ENCODE measurements at places on chromosomes 2 and 18.

- no peak for DNase-seq
These were observed 4.3 kb downstream of the SMYD5 start for GRCh38 chr2:73218298-73218697.

DNA sequence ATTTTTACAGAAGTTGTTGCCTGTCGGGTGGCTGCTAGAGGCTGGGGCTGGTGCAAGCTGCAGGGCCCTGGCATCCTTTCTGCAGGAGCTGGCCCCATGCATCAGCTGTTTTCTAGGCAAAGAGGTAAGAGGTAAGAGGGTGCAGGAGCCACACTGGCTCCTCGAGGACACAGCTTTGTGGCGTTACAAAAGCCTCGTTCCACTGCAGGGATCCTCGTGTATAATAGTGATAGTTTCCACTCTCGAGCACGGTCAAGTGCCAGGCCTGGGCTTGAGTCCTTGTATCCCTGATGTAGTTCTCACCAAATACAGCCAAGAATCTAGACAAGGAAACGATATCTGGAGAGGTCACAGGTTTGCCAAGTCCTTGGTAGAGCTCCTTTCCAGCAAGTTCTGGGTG, 33.2 kb upstream of the FHOD3 start:
- no peak for DNase-seq

DNA sequence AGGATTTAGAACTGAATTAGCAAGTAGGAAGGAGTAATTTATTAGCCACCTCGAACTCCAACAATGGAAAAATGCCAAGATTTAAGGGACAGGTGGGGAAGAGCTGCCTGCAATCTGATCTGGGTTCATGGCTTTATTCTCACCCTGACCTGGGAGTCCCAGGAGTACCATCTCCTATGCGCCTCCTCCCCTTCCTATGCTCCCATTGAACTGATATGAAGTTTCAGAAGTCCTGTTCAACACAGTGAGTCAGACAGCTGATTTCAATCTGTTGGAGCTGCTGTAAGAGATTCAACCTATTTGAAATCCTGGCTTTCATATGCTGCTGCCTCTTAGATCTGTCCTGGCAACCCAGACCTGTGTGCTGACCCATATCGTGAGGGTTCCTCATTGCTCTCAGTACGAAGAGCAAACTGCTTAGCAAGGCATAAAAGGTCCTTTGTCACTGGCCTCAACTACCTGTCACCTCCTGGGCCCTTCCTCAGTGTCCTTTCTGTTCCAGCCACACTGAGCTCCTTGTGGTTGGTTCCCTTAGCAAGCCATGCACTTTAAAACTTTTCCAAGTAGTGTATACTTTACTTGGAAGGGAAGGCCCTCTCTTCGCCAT, 15.9 kb upstream of the CD28 start:
- no peak for DNase-seq

DNA sequence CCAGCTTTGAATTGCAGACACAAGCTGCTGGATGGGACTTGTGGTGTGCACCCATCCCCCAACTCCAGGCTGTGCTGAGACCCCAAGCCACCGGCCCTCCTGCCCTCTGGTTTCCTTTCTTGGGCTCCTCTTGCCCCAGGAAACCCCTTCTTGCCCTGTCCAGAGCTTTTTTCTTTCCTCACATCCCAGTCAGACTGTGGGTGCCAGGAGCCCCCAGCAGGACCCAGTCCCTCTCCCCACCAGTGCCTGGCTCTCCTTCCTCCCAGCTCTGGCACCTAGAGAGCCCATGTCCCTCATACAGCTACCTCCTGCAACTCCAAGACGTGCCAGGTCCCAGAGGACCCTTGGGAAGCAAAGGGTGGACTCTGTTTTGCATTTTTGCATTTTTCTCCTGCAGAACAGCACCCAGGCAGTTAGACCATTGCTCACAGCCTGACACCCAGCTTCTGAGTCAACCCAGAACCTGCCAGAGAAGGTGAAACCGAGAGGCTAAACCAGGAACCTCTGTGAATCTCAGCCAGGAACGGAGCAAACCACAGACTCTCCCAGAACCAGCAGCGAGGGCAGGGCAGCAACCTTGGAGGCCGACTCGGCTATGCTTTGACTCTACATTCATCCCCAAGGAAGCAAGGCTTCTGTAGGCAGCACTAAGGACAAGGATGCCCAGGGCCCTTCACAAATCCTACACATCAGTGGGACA, 221.1 kb downstream of the ANAPC1 start:
- DNase-seq, result no peak

DNA sequence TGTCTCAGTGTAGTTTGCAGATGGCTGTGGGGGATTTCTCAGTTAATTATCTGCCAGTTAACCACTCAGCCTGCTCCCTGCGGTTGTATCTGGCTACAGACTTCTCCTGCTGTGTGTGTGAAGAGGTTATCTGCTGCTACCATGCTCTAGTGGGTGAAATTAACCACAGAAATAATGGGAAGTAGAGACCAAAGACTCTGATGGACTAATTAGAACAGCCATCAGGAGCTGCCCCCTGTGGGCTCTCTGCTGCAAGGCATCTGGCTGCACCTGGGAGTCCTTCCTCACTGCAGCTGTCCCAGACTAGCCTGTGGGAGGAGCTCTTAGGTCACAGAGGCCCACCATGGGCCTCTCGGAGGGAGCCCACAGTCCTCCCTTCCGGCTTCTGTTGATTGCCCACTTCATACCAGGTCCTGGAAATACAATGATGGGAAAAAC, 66.6 kb downstream of the CTIF start:
- peak; percentile 23 for DNase-seq

GRCh38 chr2:233979748-233980147, 62.6 kb downstream of the TRPM8 start:
- no peak for DNase-seq
